ENCODE measurements at places on chromosomes 12 and 14.

DNA sequence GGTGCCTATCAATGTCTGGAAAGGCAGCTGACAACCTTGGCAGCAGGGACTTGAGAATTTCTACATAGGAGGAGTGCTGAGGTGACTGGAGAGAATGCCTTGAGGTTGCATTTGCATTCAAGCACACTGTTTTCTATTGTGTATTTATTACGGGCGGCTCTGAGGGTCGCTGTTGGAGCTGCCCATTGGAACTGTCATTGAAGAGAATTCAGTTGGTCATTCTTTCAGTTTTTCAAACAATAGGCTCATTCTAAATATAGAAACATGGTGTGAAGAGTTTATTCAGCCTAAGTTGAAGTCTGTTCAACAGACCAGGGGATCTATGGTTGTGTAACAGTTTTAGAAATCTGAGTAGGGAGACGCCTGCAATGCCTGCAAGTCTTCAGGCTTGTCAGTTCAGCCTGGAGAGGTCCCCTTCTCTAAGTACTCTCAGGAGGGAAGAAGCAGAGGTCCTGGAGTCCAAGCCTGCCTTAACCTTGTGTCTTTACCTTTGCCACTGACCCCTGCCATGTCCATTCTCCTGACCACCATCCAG, 9.8 kb upstream of the ABHD12B start:
- DNase-seq = no peak

DNA sequence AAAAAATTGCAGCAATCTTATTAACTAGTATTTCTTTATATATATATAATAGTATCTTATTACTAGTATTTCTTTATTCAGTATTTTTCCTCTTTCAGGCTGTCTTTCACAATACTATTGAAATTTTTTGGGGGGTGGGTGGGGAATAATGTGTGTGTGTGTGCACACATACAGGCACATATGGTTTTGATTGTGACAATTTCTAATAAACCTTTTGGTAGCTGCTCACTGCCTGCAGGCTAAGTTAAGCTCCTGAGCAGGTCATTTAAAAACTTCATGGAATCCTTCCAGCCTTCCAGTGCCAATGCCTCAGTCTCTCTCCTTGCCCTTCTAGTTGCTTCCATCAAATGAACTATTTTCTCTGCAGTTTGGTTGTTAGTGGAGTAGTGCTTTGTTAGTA, 490.1 kb downstream of the PCNX1 start:
- DNase-seq = no peak

DNA sequence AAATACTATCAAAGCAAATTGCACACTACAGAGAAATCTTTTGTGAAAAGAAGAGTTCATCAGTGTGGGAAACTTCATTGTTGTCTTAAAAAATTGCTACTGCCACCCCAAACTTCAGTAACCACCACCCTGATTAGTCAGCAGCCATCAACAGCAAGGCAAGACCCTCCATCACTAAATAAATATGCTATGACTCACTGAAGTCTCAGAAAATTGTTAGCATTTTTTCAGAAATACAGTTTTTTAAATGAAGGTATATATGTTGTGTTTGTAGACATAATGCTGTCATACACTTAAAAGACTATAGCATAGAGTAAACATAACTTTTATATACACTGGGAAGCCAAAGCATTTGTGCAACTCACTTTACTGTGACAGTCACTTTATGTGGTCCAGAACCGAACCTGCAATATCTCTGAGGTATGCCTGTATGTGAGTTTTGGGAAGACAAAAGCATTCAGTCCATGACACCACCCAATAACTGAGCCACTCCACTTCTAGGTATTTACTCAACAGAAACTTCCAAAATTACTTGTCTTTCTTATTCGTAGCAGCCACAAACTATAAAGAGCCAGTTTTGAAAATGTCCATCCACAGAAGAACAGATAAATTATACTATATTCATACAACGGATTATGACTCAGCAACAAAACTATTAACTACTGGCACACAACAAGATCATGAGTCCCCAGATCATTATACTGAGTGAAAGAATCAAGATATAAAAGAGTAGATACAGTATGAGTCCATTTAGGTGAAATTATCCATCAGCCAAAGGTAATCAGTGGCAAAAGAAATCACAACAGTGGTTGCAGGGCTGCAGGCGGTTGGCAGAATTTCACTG, 649.6 kb downstream of the BCL11B start:
- DNase-seq = no peak

DNA sequence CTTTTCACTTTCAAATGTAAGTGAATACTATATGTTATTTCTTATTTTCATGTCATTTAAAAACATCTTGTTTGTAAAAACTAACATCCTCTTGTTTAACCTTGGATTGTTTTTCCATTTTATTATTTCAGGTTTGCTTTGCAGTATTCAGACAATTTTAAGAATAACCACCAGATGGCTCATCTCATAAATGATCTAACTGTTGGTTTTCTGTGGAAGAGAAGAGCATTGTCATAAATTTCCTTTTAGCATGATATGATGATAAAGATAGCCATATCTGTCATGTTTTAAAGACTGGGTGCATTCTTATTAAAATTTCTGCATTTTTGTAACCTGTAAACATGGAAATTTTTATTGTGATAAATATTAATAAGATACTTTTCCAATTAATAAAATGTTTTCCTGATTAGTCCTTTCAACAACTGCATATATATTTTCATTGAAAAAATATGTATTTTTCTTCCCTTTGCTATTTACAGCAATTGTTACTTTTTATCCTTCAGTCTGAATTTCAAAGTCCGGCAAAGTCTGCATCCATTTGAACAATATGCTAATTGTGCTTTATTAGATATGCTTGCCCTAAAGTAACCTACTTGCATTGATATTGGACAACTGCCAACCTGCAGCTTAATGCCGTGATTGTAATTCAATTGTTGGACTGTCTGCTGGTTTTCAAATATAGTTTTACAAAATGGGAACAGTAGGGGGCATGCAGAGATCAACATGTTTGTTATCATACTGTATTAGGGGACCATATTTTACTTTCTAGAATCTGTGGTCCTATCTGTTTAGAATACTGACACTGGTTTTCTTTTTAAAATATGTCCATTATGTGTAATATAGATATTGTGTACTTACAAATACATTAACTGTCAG, 163.4 kb downstream of the GARIN6 start:
- no peak for DNase-seq

DNA sequence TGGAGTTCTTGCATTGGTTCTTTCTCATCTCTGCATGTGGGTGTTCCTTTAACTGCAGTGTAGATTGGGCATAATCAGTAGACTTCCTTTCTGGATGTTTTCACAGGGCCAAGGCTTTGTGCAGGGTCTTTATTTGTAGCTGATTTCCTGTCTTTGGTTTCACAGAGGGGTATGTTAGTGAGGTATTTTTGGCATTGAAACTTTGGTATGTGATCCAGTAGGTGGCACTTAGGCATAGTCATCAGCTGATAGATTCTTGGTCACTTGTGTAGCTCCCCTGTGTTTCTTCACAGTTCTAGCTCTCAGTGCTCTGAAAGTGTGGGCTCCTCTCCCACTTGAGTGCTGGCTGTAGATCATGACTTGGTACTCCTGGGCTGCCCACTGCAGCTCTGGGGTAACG, 52.7 kb upstream of the LMO3 start:
- no peak for DNase-seq

DNA sequence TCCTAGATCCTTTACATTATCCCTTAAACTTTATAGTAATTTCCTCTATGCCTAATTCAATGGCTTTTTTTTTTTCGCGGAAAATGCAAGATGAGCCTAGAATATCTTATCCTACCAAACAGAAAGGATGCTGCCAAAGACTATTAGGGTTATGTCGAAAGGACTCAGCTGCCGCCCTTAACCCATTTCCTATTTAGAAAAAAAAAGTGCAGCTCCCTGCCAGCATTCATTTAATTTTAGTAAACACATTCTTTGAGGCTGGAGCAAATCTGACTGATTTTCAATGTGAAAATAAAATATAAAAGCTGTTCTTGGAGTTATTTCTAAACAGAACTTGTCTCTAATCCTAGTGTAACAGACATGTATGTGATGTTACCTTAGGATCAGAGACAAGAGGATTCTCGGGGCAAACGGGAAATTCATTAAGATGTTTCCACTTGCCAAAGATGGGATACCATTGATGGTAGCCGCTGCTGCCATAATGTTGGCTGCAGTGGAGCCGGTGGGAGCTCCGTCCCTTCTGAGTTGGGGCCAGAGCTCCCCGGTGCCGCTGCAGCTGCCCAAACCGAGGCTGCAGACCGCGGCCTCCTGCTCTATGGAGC, 8.2 kb upstream of the A2M start:
- DNase-seq = no peak

DNA sequence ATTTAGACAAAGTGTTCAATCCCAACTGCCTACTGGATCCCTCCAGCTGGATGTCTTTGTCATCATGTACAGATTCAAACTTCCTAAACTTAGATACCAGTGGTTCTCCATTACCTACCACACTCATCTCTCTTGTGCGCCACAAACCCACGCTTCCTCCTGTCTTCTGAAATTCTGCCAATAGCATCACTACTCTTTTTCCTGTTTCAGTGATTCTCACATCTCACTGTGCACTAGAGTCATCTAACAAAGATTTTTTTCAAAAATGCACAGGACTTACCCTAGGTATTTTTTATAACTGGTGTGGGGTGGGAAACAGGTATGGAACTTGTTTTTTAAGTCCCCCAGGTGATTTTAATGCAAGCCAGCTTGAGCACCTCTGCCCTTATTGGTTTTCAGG, 5.9 kb downstream of the PSMB5 start:
- DNase-seq = no peak

DNA sequence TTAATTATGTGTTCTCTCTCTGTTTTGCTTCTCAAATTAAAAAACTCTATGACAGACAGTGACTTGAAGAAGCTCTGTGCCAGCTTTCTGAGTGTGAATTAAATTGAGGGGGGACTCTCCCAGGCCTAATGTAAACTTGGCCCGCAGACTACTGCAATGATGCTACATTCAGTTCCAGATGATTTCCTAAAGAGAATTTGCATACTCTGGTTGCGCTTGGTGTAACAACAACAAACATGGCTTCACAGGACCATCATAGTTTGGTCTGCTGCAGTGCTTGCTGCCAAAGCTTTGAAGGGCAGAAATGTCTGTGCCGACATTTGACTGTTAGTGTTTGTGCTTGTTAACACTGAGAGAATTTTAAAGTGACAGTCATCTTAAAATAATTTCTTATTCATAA, 25.0 kb downstream of the CFAP54 start:
- DNase-seq = no peak

- no peak for DNase-seq
These were observed 12.4 kb downstream of the ZBTB42 start for GRCh38 chr14:104813286-104813685.

GRCh38 chr14:81716953-81717352, 183.3 kb upstream of the SEL1L start:
- no peak for DNase-seq

DNA sequence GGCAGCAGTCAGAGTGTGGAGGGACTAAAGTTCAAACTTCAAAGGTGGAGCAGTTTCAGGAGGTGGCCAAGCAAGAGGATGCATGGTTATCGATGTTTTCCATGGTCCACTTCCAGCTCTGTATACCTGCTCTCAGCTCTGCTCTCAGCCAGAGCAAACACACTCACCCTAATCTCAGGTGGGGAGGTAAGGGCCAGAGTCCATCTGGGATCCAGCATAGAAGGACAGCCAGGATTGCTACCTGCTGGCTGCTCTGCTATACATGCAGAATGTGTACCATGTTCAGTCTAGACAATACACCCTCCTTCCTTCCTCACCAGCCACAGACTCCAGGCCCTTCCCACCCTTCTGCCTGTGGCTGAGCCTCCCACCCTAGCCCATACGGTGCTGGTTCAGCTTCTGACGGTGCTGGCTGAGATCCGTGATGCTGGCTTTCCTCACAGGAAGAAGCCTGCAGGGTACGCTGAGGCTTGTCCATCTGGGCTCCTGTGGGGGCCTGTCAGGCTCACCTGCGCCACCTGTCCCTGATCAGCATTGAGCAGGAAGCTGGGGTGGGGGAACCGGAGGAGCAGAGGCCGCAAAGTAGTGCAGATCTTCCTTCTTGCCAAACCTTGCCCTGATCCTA, 2.4 kb downstream of the CBLN3 start:
- no peak for DNase-seq

DNA sequence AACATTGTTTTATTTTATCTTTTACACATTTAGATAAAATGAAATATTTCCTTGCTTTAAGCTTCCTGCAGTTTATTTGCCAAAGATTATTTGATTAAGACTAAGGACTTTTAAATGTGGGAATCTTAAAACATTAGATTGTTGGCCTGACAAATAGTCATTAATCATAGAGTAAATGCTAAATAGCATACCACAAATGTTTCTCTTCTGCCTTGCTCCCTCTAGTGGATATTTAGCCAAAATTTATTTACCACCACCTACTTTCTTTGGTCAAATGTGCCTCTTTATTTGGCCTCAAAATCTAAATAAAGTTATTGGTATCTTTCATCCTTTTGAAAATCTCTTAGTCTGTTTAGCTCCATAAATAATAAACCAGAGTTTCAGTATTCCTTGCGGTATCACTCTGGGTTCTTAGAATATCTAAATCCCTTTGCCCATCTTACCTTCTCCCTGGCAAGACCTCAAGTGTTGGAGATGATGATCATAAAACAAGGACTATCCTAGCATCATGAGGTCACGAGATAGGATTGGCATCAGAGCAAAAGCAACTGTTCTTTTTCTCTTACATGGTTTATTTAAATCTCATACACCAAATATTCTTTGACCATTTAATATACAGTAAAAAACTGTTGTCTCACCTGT, 150.6 kb upstream of the AEBP2 start:
- no peak for DNase-seq
